Aorta (tissue), 5 donors: ENCODE measurements at places on chromosomes 3 and 15. TPM values are rescaled to one million over a fixed set of nuclear protein-coding genes. Genes with fewer than 3 reads are reported as not detected.

Gene RASL12
- 171 TPM for total RNA-seq

Gene NEO1
- total RNA-seq = 31.4 TPM

Gene TFG
- total RNA-seq = 71.8 TPM

Gene APBA2
- 2.1 TPM for total RNA-seq

Gene SPINK8
- not detected for total RNA-seq

Gene GPR27
- 2.1 TPM for total RNA-seq

Gene WDR93
- not detected for total RNA-seq

Gene ARPP21
- 3.0 TPM for total RNA-seq

Gene TFRC
- 81.8 TPM for total RNA-seq

DNA sequence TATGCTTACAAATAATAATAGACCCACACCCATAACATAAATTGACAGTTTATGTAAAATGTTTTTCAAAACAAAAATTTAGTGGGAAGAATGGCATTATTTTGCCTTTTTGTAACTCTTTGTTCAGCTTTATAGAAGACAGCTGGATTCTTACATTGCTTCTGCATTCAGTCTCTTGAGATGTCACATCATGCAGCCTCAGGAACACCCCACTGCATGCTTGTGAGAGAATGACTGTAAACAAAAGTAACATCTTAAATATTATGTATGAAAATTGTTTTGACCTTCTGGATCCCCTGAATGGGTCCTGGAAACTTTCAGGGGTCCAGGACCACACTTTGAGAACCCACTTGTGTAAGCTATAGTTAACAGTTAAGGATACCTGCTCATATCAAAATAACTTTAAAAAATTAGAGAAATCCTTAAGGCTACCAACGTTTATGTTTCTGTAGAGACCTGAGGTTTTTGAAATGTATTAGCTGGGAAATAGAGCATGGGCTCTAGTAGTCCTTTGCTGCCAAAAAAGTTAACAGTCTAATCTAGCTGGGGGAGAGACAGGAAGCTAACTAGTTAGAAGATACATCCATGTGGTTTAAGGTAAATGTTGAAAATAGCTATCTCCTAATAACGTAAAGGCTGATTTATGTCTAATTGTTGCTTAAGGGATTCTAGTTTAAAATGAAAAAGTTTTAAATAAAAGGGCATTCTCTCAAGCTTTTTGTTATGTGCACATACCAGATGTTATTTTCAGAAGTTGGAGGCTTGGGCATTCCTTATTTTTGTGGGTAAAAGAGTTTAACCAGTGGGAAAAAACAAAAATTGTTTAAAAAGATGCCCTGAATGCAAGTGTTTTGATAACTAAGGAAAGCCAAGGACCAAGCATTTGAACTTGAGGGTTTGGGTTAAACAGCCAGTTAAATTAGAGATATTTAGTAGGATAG lies 3.8 kb downstream of the USP3 start:
- DNase-seq = no peak

DNA sequence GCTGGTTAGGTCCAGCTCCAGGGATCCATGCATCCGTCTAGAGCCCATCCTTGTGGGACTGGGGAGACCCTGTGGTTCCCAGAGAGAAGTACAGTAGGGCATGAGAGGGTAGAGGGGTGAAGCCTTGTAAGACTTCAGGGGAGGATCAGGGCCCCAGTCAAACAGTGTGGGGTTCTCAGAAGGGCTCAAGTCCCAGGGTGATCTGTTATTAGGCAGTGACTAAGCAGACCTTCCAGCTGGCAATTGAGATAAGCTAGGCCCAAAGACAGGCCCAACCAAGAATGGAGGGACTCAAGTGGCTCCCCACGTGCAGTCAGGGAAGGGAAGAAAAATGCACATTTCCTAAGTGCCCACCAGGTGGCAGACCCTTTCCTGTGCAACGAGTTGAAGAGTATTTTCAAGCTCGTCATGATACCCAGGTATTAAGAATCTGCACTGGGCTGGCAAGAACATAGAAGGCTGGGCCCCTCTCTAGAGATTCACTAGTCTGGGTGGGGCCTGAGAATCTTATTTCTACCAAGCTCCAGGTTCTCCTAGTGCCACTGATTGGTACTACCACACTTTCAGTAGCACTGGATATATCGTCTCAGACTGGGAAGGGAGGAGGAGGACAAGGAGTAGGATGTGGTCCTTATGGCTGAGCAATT lies 240.8 kb downstream of the NR1D2 start:
- DNase-seq = peak; percentile 57

DNA sequence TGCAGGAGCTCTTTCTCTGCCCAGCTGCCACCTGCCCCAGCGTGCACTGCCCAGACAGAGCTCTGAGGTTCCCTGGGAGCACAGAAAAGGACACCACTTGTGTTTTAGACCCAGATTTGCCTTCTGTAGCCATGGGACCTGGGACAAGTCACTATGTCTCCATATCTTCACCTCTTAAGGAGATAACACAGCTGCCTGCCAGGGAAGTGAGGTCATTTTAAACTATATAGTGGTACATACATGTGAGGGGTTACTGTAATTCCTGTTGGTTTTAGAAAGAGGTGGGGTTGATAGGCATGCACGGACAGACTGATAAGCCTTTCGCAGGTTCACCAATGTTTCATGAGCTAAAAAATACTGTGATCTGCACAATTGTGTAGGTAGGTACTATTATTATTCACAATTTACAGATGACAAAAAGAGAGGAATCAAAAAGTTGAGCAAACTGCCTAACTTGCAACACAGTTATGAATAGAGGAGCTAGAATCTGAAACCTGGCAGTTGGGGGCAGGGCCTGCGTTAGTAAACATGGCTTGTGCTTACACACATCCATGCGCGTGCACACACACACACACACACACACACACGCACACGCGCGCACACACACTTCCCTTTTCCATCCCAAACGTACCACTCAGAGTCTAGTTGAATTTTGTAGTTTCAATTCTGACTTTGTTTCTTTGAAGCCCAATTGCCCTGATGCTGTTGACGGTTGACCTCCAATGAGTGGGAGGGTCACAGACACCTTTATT lies 193.6 kb downstream of the FAM43A start:
- DNase-seq = no peak

DNA sequence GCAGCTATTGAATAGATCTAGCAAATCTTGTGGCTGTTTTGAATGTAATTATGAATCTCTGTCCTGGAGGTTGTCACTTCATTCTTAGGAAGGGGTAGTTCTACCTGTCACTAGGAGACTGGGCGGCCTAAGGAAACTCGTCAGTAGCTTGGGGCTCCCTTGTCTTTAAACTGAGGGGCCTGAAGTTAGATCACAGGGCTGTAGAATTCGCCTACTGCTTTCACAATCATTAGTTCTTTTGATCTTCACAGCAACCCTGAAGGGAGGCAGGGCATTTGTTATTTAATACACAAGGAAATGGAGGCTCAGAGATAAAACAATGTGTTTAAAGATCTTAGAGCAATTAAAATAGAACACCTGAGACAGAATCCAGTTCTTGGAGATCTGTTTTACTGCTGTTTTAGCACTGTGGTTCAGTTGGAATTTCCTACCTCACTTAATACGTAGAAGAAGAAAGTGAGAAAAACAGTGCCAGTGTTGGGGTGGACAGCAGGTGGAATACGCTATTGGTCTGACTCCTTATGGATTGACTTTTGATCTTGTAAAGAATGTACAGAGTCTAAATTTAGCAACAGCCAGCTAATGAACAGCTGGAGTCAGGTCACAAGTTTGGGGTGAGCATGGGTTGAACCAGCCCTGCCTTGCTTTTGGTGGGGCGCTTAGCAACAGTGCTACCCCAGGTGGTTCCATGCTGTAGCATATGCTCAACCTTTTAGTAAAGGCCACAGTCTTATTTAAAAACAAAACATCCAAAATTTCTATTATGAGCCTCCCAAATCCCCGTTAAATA lies 71.4 kb upstream of the BHLHE40 start:
- DNase-seq = no peak

DNA sequence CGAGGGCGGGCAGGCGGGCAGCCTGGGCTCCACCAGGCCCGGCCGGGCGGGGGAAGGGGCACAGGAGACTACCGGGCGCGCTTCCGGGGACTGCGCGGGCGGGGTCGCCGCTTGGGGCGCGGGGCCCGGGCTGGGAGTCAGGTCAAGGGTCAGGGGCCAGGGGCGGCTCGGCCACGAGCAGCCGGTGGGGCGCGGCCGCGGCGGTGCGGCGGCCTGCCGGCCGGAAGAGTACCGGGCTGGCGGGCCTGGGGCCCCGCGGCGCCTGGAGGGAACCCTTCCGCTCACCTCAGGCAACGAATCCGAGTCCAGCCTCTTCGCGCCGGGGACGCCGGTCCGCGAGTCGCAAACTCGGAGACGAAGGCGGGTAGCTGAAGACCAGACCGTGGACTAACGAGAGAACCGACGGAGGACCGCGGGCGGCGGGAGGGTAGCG lies 225 bp downstream of the RHOA start:
- DNase-seq = peak; percentile 85

DNA sequence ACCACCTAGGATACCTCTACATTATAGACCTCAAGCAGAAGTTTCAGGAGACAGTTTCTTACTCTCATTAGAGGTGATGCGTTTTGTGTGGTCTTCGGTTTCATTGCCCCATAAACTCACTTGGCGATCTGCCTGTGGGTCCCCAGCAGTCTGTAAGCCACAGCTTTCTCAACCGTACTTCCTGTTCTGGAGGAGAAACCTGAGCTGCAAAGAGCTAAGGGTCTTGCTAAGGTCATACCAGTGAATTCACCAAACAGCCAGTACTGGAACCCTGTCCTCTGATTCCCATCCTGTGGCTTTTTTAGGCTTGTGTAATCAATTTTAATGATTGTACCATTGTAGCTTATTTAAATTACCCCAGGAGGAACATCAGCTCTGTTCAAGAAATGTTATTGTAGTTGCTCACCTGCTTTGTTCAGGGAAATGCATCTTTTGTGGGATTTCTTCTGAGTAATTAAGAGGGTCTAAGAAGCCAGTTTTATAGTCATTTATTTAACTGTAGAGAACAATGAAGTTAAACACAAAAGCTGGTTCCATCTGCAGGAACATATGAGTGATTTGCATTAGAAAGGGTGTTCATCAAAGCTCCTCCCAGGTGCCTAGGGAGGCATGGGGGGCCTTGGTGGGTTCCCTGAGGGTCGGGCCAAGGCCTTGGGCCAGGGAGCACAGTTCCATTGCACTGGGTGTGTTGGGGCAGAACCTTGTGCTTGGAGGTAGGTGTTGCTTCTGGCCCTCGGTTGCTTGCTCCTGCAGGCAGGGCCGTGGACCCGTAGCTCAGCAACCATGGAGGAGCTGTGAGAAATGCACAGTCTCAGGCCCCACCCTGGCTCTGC lies 69.6 kb downstream of the APBA2 start:
- no peak for DNase-seq

GRCh38 chr15:74519311-74519710 lies 21.7 kb upstream of the ARID3B start:
- DNase-seq = no peak

GRCh38 chr15:38134252-38134651 lies 118.4 kb upstream of the SPRED1 start:
- DNase-seq = peak; percentile 66

DNA sequence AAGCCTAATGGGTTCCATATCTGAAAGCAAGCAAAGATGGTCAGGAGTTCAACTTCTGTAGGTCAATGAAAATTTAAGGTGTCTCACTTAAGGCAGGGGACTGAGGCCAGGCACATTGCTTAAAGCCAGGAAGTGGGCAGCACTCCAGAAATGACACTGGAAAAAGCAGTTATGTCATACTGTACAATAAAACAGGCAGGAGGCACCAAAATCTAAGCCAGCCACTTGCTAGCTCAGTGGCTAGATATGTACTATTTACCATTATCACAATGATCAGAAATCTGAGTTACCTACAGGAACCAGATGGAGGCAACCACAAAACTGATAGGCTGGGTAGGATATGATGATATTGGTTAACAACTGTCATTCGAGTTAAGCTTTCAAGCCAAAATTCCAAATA lies 57.3 kb downstream of the FRMD5 start:
- DNase-seq = no peak

DNA sequence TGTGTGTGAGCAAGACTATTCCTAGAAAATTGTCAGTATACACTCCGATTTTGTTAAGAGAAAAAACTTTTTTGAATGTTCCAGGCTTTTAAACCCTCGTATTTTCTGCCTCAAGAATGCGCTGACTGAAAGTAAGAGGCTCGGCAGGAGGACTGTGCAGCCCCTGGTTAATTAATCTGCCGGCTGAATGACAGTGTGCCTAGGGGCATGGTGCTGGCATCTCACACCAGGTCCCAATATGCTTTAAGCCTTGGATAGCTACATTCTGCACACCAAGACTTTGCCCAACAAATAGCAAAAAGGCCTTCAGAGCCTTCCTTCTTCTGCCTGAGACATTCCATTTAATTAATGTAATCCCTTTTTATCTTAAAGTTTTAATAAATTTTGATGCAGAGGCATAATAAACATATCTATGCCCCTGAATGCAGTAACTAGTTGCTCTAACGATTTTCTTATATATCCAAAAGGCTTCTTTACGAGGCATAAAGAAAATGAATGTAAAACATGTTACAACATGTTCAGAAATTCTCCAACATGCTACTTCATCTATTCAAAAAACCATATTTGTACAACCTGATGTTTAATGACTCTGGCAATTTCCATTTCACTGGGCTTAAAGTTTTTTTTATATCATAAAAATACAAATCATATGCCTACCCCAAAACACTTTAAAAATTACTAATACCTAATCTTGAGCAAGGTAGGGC lies 37.9 kb downstream of the DPH6 start:
- no peak for DNase-seq

- no peak for DNase-seq
These were observed 2.9 kb downstream of the THBS1 start for GRCh38 chr15:39583596-39584265.

DNA sequence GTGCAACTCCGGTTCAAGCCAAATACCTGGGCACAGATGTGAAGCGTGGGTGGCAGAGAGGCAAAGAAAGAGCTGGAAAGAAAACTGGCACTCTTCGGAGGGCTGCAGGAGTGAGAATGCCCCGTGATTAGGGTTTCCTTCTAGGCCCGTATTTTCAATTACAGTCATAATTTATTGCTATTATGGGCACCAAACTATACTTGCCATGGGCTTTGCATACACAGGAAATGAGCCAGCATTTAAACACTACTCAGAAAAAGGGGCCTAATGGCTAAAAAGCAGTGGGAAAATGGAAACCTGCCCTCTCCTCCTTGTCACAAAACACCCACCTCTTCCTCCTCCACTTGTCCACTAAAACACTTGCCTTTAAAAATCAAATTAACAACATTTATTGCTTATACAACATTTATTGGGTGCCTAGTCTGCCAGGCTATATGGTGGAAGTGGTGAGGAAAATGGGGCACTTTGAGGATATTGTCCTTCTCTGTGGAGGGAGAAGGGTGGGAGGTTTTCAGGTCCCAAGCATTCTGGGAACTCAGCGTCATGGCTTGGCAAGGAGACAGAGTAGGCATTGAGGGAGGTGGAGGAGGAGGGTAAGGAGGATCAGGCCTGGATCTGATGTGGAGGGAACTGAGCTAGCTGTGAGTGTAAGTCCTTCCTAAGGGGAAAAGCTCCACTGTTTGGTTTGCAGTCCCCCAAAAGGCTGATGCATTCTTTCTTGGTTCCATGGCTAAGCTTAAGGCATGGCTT lies 160.9 kb downstream of the SLCO3A1 start:
- DNase-seq = no peak

DNA sequence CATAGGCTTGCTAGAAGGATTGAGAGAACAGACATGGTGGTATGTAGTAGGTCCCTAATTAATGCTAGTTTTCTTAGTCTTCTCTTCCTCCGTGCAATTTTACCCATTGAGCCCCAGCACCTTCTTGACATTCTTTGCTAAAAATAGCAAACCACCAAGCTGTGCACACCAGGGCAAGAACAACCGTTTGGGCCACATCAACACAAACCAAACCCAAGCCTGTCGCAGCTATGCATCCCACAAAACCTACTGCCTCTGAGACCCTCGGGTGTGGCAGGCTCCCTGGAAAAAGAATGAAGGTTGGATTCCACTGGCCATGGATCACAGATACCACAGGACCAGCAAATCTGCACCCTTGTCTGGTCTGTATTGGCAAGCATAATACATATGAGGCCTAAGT lies 27.1 kb downstream of the HEG1 start:
- no peak for DNase-seq
